ENCODE measurements at places on chromosomes 4 and X. TPM values are rescaled to one million over a fixed set of nuclear protein-coding genes. Genes with fewer than 3 reads are reported as not detected.

DNA sequence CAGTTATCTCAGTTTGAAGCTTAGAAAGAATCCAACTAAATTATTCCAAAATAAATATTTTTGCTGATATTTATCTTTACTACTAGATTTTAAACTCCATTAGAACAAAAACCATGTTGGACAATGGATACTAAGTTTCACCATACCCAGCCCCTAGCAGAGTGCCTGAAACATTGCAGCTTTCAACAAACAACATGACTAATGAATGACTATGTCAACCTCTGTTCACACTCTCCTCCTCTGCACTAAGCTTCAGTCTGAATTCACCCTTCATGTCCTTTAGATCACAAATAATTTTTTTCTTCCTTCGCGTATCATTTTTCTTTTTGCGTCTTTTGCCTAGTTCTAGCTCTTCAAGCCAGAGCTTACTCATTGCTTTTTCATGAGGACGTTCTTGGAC lies 315.2 kb downstream of the PCDH10 start:
- no peak for DNase-seq

GRCh38 chr4:54971474-54971950 lies 153.9 kb downstream of the KDR start:
- DNase-seq, result peak; percentile 61

- DNase-seq, result peak; percentile 4
Measured at GRCh38 chr4:2802618-2803531, 10.0 kb downstream of the SH3BP2 start.

DNA sequence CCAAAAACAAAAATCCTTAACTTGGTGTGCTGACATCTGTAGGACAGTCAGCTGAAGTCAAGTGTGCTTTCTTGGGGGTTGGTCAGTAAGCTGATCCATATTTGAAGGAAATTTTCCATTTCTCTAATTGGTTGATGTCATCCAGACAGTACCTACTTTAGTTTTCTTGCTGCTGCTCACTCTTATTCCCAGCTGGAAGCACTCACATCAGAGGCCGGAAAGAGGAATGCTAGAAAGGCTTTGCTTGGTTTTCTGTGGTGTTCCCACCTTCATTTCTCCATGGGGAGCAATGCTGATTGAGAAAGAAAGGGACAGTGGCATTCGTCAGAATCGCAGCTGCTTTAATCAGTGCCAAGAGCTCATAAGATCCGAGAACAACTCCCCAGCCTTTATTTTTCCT lies 227.0 kb downstream of the C4orf33 start:
- peak; percentile 68 for DNase-seq

- DNase-seq, result peak; percentile 90
Measured at GRCh38 chrX:134711135-134711921, 53.1 kb upstream of the PLAC1 start.

DNA sequence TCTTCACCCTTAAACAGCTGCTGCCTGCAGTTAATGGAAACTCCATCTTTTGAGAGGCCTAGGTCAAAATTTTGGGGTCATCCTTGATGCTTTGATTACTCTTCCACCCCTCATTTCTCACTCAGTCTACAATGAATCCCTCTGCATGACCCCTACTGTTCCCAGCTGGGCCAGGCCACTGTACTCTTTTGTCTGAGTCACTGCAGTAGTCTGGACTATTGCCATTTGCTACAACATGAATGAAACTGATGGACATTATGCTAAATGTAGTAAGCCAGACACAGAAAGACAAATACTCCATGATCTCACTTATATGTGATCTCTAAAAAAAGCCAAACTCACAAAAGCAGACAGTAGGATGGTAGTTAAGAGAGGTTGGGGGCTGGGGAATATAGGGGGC lies 28.3 kb downstream of the STK32B start:
- peak; percentile 3 for DNase-seq

- DNase-seq, result no peak
Measured at GRCh38 chr4:12965334-12965733, 518.8 kb downstream of the RAB28 start.

DNA sequence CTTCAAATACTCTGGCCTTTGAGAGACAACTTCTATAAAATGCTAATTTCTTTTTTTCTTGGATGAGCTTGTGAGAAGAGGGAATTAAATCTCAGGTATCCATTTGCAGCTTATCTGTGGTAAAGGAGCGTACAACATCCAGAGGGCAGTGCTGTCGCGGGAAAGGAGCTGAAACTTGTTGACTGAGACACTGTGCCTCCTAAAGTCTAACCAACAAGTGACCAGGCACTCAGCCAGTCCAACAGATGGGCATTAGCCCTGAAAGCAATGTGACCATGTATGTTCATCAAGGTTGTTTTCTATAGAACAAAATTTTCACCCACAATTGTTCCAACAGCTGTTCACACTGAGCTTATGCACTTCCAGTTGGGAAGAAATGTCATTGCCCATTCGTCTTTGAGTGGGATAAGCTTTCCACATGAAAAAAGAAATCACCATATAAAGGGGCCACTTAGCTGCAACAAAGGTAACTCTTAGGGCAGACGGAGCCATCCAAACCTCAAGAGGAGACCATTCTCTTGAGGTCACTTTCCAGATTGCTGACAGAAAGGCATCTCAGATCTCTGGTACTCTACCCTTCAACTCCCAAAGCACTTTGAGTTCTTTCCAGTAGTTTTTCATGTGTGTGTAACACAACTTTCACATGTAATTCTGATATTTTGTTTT lies 244.8 kb upstream of the NEIL3 start:
- no peak for DNase-seq

GRCh38 chr4:95528388-95528948 lies 20.3 kb downstream of the UNC5C start:
- DNase-seq, result peak; percentile 33

DNA sequence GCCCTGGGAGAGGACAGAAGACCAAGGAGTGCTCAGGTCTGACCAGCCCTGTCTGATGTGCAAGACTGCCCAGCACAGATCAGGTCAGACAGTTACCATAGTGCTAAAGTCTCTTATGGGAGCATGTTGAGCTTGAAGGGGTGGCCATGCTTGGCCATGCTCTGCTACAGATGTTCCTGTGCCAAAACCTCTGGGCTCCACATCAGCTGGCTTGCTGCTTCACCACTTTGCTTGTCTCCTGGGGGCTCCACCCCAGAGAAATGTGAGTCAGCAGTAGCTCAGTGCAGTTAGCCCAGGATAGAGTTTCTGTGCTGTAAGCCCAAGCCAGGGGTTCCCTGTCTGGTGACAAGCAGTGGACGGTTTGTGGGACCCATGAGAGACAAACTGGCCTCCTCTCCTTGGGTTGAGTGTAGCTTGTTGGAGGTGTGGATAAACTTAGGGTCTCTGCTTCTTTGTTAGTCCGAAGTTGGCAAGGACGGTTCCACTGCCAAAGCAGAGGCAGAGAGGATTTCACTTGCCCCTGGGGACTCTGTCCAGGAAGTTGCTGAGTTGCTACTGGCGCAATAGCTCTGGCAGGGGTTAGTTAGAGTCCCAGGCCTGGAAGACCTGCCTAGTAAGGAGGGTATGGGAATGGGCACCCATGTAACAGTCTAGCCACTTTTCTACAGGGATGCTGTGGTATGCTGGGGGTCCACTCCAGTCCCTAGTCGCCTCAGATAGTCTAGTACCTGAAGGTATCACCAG lies 8.7 kb upstream of the TMSB15C start:
- no peak for DNase-seq

DNA sequence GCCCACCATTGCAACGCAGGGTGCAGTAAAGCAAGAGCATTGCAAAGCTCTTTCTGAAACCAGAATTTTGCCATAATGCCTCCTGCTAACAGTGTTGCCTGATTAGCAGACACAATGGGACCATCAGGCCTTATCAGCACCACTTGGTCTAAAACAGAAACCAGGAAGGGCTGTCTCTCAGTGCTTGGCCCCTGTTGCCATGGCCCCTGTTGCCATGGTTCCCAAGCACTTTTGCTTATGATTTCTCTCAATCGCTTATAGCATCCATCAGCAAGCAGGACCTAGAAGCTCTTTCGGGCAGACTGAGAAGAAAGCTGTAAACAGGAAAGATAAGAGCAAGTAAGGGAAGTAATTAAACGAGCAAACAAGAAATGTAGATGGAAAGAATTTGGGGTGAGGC lies 36.8 kb downstream of the RTL5 start:
- DNase-seq, result peak; percentile 53

GRCh38 chr4:8901335-8901734 lies 29.7 kb upstream of the HMX1 start:
- no peak for DNase-seq

DNA sequence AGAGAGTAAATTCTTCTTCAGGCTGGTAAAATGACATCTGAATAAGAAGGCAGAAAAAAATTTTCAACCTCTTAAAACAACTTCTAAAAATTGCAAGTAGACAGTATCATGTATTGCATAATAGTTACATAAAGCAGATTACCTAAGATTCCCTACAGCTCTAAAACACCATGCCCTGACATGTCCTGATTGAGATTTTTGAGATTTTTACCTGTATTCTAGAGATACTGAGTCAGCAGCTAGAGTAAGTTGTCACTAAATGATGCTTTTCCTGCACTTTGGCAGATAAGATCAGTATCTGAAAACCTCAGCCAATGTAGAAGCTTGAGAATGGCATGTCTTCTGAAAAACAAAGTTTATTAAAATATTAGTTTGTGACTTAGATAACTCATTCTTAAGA lies 713.6 kb downstream of the CCSER1 start:
- no peak for DNase-seq

DNA sequence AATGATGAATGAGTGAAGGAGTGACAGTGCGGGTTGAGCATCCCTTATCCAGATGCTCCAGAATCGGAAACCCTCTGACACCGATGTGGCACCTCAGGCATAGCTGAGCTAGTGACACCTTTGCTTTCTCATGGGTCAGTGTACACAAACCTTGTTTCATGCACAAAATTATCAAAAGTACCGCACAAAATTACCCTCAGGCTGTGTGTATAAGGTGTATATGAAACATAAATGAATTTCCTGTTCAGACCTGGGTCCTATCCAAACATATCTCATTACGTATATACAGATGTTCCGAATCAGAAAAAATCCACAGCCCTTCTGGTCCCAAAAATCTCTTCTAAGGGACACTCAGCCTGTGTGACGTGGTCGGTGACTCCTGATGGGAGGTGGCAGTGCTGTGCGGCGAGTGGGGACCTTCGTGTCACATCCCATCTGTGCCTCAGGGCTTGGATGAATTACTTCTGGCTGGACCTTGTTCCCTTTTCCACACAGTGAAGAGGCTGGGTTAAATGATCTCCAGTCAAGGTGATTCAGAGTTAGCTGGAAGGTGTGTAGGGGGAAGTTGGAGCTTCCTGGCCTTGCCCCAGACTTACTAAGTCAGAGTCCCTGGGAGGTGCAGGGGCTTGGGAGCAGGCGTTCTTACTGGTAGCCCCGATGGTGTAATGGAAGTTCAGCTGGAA lies 18.8 kb downstream of the RGS12 start:
- no peak for DNase-seq

DNA sequence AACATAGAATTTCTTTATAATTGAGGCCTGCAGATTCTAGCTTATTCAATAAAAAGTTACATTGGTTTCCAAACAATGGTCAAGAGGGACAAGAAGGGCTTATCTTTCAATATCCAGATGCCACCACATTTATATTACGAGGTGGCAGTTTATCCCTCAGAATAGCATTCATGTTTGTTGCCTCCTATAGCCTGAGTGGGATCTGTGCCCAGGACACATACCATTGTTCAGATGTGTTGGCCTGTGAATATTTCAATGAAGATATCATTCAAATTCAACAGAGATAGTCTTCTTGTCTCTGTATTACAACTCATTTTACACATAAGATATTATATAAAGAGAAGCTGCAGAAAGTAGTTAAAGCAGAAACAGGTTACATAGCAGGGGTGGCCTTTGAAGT lies 20.5 kb downstream of the GLRB start:
- DNase-seq, result no peak

- peak; percentile 40 for DNase-seq
Measured at GRCh38 chrX:65994519-65995506, 45.1 kb downstream of the VSIG4 start.

- no peak for DNase-seq
Measured at GRCh38 chrX:134688839-134689238, 30.6 kb upstream of the PLAC1 start.

DNA sequence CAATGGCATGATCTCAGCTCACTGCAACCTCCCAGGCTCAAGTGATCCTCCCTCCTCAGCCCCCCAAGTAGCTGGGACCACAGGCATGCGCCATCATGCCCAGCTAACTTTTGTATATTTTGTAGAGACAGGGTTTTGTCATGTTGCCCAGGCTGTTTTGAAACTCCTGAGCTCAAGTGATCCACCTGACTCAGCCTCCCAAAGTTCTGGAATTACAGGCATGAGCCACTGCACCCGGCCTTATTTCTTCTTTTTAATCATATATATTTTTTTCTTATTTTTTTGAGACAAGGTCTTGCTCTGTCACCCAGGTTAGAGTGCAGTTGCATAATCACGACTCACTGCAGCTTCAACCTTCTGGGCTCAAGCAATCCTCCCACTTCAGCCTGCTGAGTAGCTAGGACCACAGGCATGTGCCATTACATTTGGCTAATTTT lies 184.0 kb downstream of the TSPAN5 start:
- DNase-seq, result no peak

DNA sequence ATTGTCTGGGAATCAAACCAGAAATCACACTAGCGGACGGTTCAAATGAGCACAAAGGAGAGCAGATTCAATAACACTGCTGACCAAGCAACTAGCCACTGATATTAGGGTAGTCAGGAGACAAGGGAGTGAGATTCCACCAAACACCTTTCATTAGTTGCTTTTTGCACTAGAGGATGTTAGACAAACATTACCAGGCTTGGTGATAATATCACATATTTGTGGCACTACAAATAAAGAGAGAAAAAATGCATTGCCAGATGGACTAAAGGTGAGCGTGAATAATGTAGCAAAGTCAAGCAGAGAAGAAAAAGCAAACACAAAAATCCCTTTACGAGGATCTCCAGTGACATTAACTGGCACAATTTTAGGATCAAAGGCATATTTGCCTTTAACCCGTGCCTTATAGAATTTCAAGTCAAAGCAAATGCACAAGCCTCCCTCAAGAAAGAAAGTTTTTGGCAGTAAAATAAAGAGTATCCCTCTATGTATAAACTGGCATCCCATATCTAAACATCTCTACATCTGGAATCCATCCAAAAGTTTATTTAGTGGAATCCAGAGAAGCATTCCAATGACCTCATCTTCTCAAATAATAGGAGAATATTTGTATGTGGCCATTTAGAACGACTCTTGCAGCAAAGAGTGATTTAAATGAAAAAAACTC lies 290.9 kb downstream of the KCTD8 start:
- DNase-seq, result peak; percentile 54

- DNase-seq, result no peak
Measured at GRCh38 chr4:10619855-10620254, 64.7 kb downstream of the CLNK start.

DNA sequence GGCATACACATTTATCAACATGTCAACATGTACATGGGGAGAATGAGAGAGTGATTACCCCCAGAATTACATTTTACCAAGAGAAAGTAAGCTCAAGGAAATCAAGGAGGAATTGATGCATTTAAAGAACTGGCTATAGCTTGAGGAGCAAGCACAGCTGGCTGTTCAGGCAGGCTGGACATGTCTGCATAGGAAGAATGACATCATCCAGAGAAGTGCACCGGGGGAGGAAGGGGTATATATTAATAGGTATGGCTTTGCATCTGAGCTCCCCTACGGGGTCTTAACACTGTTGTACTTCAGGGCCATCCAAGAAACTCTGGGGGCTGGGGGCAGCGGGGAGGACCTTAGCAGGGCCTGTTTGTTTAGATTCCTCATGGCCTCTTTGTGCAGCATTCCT lies 222.4 kb upstream of the VCX start:
- no peak for DNase-seq

The SLC34A2 gene
- 0.04 TPM for total RNA-seq

The OCRL gene
- total RNA-seq, result 7.7 TPM

The SPANXN3 gene
- not detected for total RNA-seq

The CFI gene
- total RNA-seq, result 7.8 TPM

The CPEB2 gene
- total RNA-seq, result 3.2 TPM

The SPACA5B gene
- total RNA-seq, result not detected

The PAGE2B gene
- total RNA-seq, result not detected

The SSX4 gene
- not detected for total RNA-seq

The DUSP21 gene
- total RNA-seq, result not detected

Measured in muscle of leg (tissue), 16 donors.